ENCODE measurements at places on chromosomes 3 and 15.

GRCh38 chr15:28861031-28861534, 12.6 kb upstream of the GOLGA6L7 start:
- DNase-seq: no peak

DNA sequence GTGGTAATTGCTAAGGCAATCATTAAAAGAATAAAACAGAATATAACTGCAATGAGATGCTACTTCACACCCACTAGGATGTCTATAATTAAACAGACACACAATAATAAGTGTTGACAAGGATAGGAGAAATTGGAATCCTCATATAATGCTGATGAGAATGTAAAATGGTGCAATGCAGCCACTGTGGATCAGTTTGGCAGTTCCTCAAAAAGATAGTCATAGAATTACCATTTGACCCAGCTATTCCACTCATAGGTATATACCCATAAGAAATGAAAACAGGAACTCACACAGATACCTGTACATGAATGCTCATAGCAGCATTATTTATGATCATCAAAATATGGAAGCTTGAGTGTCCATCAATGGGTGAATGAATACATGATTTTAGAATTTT, 9.6 kb upstream of the RNF111 start:
- no peak for DNase-seq

- DNase-seq: peak; percentile 96
Observed at GRCh38 chr15:68053701-68054627, at the start of gene PIAS1. TSS of gene PIAS1 (plus strand) at chr15:68054315. CDS start at chr15:68054327, 12 bp downstream.

DNA sequence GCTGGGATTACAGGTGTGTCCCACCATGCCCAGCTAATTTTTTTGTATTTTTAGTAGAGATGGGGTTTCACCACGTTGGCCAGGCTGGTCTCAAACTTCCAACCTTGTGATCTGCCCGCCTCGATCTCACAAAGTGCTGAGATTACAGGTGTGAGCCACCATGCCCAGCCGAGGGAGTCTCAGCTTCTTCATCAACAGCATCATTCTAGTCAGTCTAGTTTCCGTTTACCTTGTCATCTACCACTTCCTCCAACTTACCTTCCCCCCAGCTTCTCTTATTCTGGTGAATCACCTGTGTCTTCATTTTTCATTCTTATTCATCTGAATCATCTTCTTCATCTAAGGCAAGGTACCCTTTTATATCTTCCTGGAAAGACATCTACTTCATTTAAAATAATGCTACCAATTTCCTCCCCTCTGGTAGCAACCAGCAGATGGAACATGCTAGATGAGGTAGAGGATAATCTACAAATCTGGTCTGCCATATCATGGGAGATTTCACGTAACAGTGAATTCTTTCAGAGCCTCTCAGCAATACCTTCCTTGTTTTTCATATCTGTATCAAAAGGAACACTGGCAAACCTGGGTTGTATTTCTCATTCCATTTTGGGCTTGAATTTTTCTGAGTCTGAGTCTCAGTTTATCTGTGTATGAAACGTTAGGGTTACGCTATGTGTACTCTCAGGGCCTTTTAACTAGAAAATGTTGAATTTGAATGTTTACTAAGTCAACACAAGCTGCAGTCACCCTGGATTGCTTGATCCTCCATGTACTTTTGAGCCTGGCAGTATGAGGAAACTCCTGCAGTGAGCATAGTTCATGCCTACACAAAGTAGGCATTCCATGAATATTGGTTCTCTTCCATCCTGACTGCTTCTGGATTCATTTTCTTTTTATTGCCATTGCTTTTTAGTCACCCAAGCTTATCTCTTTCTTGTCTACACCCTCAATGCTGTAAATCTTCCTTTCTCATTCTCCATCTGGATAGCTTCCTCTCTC, 16.8 kb downstream of the LPP start:
- DNase-seq: no peak

DNA sequence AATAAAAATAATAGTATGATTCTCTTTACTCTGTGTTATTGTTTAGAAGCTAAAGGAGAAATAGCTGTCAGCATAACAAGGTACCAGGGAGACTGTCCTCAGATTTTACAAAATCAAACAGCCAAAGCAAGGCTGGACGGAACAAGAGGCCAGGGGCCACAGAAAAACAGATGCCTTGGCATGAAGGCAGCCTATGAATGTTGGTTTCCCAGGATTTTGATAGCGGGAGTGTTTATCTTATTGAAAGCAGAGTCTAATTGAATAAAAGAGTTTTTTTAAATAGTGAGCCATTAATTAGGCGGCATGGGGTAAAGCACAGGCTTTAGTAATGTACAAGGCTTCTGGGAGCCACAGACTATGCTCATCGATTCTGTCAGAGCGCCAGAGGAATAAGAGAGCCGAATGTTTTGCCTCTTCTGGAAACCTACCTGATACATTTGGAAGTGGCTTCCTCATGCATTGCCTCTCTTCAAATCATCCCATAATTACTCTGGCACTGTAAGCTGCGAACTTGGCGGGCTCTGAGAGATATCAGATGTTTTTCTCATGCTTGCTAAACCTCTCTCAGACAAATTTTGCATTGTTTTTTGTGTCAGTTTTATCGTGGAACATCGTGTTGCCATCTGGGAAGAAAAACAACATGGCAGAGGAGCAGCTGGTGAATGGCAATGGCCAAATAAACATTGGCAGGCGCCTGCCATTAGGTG, 30.4 kb upstream of the TMCO5A start:
- peak; percentile 21 for DNase-seq

- DNase-seq: no peak
Observed at GRCh38 chr3:152447511-152447910, 178.8 kb downstream of the MBNL1 start.

DNA sequence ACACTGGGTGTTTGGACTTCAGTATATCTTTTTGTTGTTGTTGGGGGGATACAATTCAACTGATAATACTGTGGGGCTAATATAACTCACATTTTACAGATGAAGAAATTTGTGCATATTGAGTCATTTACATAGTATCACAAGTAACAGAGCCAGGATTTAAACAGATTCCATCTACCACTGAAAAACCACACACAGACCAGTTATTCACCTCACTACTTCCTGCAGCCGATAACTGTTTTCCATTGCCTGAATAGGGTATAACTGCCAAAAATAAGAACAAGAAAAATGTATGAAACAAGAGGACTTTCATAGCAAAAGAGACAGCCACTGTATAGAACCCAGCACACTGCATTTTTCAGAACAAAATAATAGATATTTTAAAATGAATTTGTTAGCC, 215.8 kb upstream of the CNTN6 start:
- no peak for DNase-seq

DNA sequence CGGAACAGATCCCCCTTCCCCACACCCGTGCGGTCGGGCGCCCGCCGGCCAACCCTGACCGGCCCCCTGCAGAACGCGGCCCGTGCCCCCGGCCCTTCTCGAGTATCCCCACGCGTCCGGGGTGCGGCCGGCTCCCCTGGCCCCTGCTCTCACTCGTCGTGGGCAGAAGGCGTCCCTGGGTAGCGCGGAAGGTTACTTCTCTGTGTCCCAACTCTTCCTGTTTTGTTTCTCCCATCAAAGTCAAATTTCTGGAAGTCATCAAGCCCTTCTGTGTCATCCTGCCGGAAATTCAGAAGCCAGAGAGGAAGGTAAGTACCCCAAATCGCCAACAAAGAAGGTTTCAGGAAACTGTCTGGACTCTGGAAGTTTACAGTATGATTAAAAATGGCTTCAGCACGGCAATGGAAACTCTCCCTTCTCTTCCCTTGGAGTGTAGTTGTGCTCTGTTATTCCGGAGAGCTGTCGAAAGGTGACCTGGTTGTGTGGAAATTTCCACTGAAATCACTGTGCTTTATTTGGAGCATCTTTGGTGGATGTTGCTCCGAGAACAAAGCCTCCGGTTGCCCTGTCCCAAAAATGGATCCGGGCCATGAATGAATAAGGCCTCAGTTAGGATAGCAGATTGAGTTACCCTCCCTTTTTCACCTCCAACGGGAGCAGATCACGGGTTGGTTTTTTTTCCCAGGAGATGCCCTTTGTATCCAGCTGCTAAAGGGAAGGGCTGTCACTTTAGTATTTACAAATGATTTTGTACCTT, 536 bp downstream of the SEC61A1 start:
- DNase-seq: no peak

GRCh38 chr3:14765576-14766427, 53.0 kb upstream of the FGD5 start:
- no peak for DNase-seq

DNA sequence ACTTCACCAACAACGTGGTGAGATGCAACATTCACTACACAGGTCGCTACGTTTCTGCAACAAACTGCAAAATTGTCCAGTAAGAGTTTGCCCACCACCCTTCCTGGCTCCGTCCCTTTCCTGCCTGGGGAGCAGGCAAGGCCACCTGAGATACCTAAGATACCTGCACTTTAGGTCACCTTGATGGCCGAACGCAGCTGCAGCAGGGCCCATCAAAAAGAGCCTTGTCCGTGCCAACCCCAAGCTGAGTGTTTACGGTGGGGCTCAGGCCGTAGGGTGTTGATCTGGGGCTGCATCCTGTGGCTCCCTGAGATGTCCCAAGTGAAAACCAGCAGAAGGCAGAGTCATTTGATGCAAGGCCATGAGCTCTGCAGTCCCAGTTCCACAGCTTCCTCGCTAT, 23.2 kb downstream of the LOXL1 start:
- DNase-seq: no peak

- no peak for DNase-seq
Observed at GRCh38 chr3:160245261-160245800, 20.1 kb downstream of the C3orf80 start.

DNA sequence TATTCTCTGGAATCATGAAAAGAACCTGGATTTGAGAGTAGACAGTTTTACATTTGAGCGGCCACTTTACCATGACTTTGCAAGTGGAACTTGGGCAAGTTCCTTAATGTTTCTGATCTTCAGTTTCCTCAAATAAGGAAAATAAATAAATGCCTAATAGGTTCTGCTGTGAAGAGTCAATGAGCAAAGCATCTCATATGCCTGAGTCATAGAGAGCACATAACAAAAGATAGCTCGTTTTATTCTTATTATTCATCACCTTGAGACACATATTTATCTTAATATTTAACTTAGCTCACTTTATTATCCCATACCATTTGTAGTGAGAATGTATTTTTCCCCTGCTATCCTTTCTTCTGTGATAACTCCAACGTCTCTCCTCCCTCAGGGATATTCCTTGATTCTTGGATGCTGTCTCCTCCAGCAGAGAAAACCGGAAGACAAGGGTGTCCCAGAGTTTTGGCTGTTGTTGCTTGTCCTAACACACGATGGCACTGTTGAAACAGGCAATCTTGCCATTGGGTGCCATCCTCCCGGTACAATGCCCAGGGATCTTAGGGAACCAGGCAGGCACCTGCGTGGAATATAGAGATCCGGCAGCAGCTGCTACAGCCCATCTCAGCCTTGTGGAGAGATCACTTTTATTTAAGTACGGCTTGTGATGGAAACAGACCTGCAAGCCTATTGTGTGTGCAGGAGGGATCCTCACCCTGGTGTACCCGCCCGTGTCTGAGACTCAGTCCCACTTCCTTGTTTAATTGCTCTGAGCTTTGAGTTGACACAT, 33.3 kb upstream of the VPS33B start:
- peak; percentile 92 for DNase-seq

DNA sequence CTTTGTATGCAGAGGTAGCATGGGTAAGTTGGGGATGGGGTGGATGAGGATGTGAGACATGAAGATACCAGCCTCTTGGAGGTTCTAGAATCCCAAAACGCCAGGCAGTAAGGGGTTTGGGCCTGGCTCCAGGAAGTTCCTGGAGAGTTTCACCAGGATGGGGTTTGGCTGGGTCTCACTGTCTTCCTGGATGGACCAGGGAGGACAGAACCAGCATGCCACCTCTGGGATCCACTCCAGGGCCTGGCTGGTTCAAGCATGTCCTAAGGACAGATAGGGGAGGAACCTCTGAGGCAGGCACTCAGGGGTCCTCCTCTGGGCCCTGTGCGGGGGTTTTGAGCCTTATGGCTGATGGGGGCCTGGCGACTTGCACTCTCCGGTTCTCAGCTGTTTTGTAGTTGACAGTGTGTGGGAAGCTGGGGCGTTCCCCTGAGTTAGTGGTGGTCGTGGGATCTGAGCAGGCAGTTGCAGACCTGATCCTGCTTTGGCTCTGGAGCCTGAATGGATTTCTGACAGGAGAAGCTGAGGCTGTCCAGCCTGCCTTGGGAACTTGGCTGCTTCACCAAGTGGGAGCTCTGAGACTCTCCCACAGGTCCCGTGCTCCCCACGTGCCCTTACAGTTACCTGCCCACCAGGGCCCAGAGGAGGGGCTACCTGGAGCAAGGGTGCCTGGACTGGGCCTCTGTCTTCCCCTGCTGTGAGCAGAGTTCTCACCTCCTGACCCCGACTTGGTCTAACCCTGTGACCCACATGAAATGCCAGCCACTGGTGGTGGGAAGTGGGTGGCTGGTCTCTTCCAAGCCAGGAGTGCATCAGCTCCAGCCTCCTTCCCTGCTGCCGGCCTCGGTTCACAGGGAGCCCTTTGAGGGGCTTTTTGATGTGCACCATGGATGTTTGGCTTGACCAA, 128.4 kb downstream of the EEFSEC start:
- DNase-seq: no peak

GRCh38 chr3:73611176-73611575, 13.6 kb downstream of the PDZRN3 start:
- no peak for DNase-seq

- DNase-seq: no peak
Observed at GRCh38 chr15:92664178-92664900, 8.8 kb upstream of the FAM174B start.

- peak; percentile 7 for DNase-seq
Observed at GRCh38 chr3:34213478-34213877, 415.0 kb downstream of the PDCD6IP start.

GRCh38 chr3:7193269-7193668, 332.4 kb downstream of the GRM7 start:
- no peak for DNase-seq
